Osteoblast (primary cell): ENCODE measurements at places on chromosomes 1 and 21. TPM values are rescaled to one million over a fixed set of nuclear protein-coding genes. Genes with fewer than 3 reads are reported as not detected.
A peak's percentile ranks its signal among the peaks of the same experiment; 100 is the strongest.

Gene CELA2B
- total RNA-seq: 0.36 TPM in 1 of 2 replicates, not detected in the other

GRCh38 chr1:54325284-54325683, 80.9 kb downstream of the SSBP3 start:
- no peak for DNase-seq

DNA sequence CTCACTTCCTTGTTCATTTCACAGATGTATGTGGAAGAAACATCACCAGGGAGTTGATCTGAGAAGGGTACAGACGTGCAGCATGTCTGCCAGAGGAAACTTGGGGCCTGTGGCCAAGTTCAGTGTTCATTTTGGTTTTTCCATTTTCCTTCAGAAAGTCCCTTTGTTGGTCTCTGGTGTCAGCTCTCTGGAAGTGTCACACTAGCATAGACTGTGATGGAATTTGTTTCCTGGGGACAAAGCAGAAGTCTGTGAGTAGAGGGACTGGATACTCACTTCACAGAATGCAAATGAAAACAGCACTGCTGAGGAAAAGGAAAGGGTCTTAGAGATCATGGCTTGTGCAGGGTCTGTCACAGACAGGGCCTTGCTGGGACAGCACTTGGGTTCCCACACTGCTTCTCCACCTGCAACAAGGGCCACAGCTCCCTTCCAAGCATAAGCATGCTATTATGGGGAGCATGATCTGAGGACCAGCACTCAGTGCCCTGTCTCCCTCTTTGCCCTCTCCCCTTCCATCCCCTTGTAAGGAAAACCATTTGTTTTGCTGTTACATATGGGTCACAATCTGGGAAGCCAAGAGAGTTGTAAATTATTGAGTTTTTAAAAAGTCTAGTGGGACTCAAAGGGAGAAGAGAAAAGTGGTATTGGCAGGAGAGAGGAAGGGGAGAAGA, 31.4 kb upstream of the CD84 start:
- DNase-seq: no peak

Gene MFAP2
- total RNA-seq: 61.2 and 72.2 TPM in 2 replicates

- peak; percentile 4 for DNase-seq
These were observed 40.8 kb upstream of the DYNLT5 start for GRCh38 chr1:66711420-66711819.

Gene ANGPTL1
- 12.1 and 15.6 TPM in 2 replicates for total RNA-seq

DNA sequence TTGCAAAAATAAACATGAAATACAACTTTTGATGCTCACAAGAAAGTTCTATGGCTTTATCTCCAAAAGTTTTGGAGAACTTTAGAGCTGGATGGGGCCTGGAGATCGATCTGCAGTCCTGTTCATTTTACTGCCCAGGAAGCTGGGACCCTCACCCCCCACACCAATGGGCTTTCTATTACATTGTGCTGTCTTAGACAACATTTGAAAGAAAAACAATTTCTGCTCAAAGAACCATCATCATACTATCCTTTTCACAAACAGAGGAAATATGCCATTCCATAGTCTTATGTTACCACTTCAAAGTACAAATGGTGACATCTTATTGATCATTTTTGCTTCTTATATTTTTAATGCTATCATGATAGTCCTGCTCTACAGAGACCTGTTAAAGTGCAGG, 2.0 kb upstream of the HNRNPU start:
- DNase-seq: no peak

DNA sequence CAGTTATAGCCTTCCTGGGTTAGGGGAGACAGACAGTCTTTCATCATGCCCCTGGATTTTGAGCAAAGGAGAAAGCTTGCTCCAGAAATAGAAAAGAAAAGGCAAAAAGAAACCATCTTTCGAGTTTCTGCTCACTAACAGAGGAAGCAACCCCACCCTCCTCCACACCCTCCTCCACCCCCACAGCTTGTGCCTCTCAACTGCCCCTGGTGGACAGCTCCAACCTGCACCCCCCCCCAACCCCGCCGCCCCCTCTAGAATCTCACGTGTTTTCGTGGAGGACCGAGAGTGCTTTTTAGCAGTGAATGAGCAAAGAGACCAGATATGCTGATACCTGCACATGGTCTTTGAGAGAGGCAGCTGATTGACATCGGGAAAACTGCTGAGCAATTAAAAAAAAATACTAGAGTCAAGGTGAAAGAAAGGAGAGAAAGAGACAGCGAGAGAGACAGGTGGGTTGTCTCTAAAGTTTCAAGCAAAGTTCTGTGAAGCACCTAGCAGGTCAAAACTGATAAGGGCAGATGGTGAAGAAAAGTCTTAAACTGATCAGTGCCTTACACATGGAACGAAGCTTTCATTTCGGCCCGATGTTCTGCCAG, 358.3 kb downstream of the KIF26B start:
- no peak for DNase-seq

Gene NFIA
- total RNA-seq: 7.2 and 8.0 TPM in 2 replicates

DNA sequence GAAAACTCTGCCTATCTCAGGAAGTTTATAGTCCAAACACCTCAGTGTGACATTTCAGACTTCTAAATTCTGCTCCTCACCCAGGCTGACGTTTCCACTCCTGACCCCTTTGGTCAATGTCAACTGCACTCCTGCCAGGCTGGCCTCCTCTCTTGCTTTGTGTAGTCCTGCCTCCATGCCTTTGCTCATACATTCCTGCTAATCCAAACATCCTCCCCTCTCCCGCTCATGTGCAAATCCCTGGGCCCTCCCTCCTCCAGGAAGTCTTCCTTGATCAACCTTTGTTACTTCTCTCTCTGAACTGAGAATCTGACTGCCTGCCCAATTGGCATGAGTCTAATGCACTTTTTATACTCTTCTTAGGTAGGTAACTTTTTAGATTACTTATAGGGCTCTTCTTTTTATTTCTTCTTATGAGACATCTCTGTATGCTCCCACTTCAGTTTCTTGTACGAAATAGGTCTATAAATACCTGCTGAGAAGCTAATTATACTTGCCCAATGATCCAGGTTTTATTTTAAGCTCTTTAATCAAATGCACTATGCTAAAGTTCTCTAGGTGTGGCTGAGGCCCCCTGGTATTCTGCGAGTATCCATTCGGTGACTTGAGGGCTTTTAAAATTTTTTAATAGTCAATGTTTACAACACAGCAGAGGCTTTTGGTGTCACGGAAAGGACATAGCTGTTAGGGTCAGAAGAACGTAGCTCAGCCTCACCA, 128.1 kb downstream of the PLXNA2 start:
- DNase-seq: no peak

Gene CASQ1
- 0.29 and 0.36 TPM in 2 replicates for total RNA-seq

Gene CYP2J2
- total RNA-seq: not detected in 2 replicates

- no peak for DNase-seq
These were observed 566.6 kb upstream of the NR5A2 start for GRCh38 chr1:199460933-199461332.

DNA sequence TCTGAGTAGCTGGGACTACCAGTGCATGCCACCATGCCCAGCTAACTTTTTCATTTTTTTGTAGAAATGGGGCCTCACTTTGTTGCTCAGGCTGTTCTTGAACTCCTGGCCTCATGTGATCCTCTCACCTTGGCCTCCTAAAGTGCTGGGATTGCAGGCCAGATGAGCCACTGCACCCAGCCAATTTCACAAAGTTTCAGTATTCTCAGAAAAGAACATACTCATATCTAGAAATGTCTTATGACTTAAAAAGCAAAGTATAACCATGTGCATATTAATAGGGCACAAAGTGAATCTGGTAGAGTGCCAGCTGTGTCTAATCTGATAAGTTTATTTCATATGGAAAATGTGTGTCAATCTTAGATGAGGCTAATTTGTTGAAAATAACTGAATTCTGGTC, 87.5 kb upstream of the CACYBP start:
- DNase-seq: no peak

Gene ADAM30
- not detected in 2 replicates for total RNA-seq

GRCh38 chr1:202184750-202185460, 8.7 kb upstream of the LGR6 start:
- peak; percentile 98 for DNase-seq

DNA sequence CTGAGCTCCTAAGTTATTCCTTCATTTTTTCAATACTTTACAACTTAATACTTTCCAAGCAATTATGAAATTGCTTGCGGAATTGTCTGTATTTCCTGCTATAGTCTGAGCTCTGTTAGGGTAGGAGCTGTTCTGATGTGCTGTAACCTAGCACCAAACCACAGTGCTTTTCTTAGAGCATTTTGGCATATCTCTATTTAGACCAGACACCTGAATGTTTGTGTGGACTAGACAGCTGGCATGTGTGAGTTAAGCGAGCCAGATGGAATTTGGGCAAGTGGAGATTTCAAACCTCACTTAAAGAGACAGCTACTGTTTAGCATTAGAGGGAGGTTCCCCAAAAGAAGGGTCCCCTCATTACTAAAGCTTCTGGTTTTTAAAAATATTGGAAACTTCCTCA, 106.1 kb downstream of the RWDD3 start:
- no peak for DNase-seq

DNA sequence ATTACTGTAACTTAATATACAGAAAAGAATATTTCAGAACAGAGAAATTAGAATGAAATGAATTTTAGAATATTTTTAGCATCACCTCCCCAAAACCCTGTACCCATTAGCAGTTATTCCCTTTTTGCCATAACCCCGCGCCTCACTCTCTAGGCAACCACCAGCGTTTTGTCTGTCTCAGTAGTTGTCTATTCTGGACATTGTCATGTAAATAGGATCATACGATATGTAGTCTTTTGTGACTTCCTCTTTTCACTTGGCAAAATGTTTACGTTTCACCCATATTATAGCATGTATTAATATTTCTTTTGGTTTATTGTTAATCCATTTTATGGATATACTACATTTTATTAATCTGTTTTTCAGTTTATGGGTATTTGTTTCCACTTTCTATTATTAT, 24.9 kb downstream of the SOAT1 start:
- no peak for DNase-seq

Gene EPHB2
- 8.7 and 14.7 TPM in 2 replicates for total RNA-seq

- DNase-seq: no peak
These were observed 9.5 kb downstream of the CZIB start for GRCh38 chr1:53210954-53211353.

Gene OR2L3
- total RNA-seq: under 0.01 TPM in 1 of 2 replicates, not detected in the other

GRCh38 chr1:214542275-214543199, 8.9 kb downstream of the PTPN14 start:
- DNase-seq: no peak

DNA sequence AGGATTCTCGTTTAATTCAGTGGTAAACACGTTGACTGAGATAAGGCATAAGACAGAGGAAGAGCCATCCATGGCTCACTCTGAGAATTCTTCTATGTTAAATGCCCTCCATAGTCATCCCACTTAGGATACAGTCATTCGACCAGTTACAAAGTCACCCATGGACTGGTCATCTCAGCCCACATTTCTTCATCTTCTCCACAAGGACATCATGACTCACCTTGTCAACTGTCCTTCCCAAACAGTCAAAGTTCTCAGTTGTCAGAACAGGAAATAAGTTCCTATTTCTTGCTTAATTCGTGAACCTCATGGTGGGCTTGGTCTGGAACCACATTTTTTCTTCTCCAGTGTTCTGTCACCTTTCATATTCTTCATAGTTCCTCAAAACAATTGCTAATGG, 133.2 kb downstream of the TGFB2 start:
- no peak for DNase-seq

Gene PRMT6
- 18.9 and 22.4 TPM in 2 replicates for total RNA-seq

Gene HEYL
- total RNA-seq: under 0.01 TPM in 2 replicates

Gene PBX1
- 10.1 and 15.3 TPM in 2 replicates for total RNA-seq

DNA sequence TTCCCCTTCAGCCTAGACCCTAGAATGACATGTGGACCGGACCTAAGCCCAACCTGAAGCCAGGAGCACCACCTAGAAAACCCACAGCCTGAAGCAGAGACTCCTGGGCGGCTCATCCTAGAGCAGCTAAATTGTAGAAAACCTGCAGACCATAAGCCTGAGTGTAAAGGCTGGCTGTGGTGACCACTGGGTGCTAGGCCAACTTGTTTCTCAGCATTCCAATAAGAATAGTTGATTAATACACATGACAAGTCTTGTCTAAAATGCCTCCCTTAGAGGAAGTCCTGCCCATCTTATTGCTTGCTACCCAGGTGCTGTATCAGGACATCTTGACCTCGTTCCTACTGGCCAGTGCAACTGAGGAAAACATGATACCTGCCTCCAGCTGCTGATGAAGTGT, 23.3 kb upstream of the CASQ2 start:
- no peak for DNase-seq

GRCh38 chr1:176552999-176553398, 90.0 kb downstream of the PAPPA2 start:
- no peak for DNase-seq

Gene EFNA3
- total RNA-seq: 1.4 and 2.1 TPM in 2 replicates

Gene PRELP
- total RNA-seq: 0.29 and 0.36 TPM in 2 replicates

GRCh38 chr1:116367256-116367945, 5.6 kb upstream of the ATP1A1 start:
- no peak for DNase-seq

- DNase-seq: peak; percentile 83
These were observed 107.5 kb upstream of the HOOK1 start for GRCh38 chr1:59707178-59707791.

Gene ZNF672
- 15.2 and 15.3 TPM in 2 replicates for total RNA-seq

DNA sequence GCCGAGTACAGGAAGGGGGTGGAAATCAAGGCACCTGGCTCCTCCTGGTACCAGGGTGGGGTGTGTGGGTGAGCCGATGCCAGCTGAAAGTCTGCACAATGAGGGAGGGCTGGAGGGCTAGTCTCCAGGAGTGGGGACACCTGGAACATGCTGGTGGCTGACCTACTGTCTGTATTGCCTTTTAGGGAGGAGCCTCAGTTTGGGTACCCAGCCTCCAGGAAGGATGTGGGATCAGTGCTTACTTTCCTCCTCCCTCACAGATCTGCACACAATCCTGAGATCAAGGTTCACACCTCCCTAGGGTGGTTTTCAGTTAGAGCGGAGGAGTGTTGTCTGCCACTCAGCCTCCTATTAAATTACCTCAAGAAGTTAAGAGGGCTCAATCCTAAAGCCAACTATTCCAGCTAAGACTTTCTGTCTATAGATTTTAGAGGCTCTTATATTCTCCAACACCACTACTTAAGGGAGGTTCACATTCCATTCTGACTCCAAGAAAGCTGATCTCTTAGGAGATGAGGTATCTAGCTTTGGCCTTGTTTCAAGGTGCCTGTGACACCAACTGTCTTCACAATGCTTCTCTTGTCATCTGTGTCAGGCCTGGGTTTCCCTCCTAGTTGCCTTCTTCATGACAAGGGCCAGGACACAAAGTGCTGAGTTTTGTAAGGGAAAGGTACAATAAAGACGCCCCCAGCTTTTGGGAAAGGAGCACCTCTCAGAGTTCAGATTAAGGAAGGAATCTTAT, 15.7 kb downstream of the SSR2 start:
- no peak for DNase-seq

- peak; percentile 78 for DNase-seq
These were observed 6.8 kb downstream of the OLIG2 start for GRCh38 chr21:33032434-33033047.

Gene COL24A1
- total RNA-seq: 1.1 and 1.8 TPM in 2 replicates

DNA sequence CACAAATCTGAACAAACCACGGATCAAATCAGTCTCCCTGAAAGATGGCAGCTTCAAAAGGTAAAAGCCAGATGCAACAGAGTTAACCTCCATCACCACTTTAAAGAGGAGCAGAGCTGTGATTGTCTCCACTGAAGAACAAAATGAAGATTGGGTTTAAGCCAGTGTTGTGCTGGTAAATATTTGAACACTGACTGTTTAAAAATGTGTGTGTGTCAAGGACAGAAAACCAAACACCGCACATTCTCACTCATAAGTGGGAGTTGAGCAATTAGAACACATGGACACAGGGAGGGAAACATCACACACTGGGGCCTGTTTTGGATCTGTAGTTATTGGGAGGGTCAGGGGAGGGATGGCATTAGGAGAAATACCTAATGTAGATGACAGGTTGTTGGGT, 83.9 kb downstream of the ST6GALNAC5 start:
- no peak for DNase-seq

GRCh38 chr1:67459068-67459467, 28.9 kb upstream of the SERBP1 start:
- no peak for DNase-seq

Gene KLHDC9
- 1.4 and 1.5 TPM in 2 replicates for total RNA-seq

GRCh38 chr1:115457289-115457688, 119.2 kb upstream of the NGF start:
- DNase-seq: no peak
